Calu3 (cell line): ENCODE measurements at places on chromosomes 13 and 19.

DNA sequence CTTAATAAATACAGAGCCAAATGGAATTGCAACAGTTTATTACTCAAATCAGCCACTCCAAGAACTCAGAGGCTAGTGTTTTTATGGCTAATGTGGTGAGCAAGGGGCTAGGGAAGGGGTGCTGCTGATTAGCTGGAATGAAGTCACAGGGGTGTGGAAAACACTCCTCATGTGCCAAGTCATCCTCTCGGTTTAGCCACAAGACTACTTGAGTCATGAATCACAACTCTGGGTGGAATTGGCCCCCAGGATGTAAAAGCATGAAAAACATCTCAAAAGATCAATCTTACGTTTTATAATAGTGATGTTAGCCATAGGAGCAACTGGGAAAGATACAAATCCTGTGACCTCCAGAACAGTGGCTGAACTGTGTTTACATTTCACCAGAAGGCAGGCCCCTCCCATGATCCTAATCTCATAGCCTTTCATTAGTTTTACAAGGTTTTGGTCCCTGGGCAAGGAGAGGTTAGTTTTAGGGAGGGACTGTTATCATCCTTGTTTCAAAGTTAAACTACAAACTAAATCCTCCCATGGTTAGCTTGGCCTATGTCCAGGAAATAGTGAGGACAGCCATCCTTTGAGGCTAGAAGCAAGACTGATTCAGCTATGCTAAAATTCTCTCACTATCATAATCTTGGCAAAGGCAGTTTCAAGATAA lies 2020.1 kb upstream of the PCDH20 start:
- DNase-seq, result peak; percentile 0

GRCh38 chr19:49746206-49746958 lies 16.7 kb downstream of the TSKS start:
- no peak for DNase-seq

DNA sequence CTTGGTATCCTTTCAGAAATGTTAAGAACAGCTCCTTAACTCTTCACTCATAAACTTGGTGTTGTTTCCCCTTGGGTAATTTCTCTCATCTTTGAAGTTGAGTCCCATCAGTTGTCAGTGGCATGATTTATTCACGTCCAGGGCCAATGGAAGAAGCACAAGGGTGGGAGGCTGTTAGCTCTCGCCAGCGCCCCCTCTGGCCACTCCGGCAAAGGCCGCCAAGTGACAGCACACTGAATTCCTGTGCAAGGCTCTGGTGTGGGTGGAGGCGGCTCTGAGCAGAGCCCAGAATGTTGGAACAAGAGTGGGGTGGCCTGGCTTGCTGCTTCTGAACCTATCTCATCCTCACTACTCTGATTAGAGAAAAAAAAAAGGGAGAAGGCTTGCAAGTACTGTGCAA lies 13.1 kb upstream of the MEDAG start:
- peak; percentile 51 for DNase-seq

DNA sequence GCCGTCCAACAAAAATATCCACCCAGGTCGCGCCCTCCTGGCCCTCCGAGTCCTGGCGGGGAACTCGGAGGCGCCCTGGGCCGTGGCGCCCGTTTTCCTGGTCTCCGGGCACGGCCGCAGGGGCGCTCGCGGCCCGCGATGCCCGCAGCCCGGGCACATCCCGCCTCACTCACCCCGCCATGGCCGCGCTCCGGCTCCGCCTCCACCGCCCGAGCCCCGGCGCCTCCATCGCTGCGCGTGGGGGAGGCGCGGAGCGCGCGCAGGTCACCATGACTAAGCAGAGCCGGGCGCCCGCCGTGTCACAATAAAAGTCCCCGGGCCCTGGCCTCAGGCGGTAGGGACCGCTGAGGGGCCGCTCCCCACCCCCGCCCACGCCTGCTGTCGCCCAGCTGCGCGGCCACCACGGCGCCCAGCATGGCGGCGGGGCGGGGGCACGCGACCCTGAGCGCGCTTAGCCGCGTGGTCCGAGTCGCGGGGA lies 593 bp downstream of the KEAP1 start:
- peak; percentile 90 for DNase-seq

- DNase-seq, result peak; percentile 48
Observed at GRCh38 chr13:32650705-32651311, 64.6 kb downstream of the PDS5B start.

DNA sequence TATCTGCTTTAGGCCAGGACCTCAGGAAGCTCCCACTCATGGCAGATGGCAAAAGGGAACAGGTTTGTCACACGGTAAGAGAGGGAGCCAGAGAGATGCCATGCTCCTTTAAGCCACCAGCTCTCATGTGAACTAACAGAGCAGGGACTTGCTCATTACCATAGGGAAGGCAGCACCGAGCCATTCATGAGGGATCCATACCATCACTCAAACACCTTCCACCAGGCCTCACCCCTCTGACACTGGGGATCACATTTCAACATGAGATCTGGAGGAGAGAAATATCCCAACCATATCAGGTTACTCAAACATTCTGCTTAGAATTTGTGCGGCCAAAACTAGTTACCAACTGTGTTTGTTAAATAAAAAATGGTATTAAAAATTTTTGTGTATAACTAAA lies 427.0 kb downstream of the UQCRFS1 start:
- no peak for DNase-seq

GRCh38 chr13:84867246-84867645 lies 932.0 kb downstream of the SLITRK6 start:
- DNase-seq, result no peak

- no peak for DNase-seq
Observed at GRCh38 chr13:42750794-42751193, 30.6 kb upstream of the FAM216B start.

DNA sequence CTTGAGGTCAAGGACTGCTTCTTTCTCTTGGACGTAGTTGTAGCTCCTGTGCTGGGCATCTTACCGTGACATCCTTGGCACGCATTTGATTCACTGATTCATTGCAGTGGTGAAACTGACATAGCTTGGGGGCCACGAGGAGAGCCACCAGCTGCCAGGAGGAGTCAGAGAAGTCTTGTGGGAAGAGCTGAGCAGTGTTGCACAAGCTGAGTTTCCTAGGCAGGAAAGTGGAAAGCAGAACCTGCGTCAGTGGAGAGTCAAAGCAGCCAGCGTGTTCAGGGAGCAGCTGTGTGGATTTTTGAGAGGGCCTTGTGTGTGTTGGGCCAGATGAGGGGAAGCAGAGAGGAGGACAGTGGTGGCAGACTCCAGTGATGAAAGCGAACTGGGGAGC lies 5.3 kb upstream of the GPR183 start:
- DNase-seq, result no peak

GRCh38 chr13:94031609-94032008 lies 447.9 kb downstream of the DCT start:
- no peak for DNase-seq

DNA sequence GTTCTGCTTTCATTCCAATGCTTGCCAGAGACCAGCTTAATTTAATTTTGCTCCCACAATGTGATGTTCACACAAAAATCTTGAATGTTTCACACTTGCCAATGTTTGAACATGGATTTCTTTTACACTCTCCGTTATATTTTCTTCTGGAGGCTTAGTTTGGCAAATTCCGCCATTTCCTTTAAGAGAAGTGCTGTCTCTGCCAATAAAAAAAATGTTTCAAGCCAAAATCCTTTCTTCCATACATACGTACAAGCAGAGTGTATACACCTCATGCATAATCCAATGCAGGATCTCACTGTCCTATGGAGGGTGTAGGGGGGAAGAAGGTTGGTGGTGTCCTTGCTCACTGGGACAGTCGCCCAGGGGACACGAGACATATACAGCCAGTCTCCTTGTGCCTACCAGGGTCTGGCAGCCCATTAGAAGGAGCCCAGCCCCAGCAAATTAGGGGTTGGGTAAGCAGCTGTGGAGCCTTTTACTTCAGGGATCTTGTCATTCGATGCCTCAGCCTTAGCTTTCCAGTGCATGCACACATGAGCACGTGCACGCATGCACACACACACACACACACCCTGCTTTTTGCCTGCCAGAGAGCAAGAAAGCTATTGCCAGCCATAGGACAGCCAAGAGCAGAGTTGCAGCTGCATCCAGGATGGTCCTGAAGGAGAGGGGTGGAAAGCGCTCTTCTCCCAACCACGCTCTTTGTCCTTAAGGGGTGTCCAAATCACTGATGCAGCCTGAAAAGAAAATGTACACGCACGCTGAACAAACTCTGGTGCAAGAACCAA lies 208.3 kb downstream of the FOXO1 start:
- no peak for DNase-seq

GRCh38 chr19:10518444-10519361 lies 1.5 kb upstream of the S1PR5 start:
- DNase-seq, result no peak

GRCh38 chr19:57233207-57233606 lies 2.4 kb downstream of the AURKC start:
- DNase-seq, result no peak

- no peak for DNase-seq
Observed at GRCh38 chr19:46116121-46116520, 8.4 kb downstream of the IGFL3 start.

- no peak for DNase-seq
Observed at GRCh38 chr19:30255791-30256495, 116.2 kb upstream of the ZNF536 start.

DNA sequence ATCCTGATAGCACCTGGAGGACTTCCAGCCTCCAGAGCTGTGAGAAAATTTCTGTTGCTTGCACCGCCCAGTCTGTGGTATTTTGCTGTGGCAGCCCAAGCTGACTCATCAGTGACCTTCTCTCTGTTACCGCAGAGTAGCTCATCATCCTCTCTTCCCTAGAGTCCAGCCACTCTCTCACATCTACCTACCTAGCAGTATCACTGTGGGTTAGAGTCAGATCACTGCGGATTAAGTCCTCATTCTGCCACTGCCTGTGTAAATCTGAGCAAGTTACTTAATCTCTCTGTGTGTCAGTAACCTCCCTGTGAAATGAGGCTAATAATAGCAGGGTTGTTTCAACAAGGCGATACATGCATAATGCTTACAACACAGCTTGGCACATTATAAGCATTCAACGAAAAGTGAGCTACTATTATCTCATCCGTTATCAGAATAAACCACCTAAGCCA lies 40.3 kb upstream of the USPL1 start:
- DNase-seq, result no peak

DNA sequence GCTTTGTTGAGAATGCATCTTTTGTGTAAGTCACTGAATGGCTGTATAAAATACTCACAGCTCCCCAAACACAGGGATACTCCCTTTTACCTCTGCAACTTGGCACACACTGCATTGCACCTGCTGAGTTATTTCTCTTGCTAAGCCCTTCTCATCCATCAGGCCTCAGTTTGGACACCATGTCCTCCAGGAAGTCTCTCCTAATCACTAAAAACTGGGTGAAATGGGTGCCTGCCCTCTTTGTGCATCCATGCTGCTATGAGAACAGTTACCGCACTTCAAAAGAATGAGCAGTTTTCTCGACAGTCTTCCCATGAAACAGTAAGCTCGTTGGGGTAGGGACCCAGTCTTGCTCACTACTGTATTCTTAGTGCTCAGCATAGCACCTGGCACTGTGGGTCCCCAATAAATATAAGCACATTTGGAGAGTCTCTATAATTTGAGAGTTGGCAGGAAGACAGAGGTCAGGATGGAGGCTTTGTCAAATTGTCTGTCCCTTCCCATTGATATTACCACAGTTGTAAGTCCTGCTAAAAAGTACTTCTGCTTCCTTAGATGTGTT lies 4.6 kb upstream of the SLC25A30 start:
- no peak for DNase-seq

DNA sequence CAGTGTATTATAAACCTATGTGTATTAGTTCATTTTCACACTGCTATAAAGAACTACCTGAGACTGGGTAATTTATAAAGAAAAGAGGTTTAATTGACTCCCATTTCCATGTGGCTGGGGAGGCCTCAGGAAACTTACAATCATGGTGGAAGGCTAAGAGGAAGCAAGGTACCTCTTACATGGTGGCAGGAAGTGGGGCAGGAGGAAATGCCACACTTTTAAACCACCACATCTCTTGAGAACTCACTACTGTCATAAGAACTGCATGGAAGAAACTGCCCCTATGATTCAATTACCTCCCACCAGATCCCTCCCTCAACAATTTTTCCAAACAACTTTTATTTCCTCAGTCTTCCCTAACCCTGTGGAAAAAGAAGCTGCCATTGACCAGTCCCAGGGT lies 14.5 kb upstream of the TPP2 start:
- no peak for DNase-seq

GRCh38 chr13:23411706-23412105 lies 21.8 kb downstream of the SACS start:
- no peak for DNase-seq

DNA sequence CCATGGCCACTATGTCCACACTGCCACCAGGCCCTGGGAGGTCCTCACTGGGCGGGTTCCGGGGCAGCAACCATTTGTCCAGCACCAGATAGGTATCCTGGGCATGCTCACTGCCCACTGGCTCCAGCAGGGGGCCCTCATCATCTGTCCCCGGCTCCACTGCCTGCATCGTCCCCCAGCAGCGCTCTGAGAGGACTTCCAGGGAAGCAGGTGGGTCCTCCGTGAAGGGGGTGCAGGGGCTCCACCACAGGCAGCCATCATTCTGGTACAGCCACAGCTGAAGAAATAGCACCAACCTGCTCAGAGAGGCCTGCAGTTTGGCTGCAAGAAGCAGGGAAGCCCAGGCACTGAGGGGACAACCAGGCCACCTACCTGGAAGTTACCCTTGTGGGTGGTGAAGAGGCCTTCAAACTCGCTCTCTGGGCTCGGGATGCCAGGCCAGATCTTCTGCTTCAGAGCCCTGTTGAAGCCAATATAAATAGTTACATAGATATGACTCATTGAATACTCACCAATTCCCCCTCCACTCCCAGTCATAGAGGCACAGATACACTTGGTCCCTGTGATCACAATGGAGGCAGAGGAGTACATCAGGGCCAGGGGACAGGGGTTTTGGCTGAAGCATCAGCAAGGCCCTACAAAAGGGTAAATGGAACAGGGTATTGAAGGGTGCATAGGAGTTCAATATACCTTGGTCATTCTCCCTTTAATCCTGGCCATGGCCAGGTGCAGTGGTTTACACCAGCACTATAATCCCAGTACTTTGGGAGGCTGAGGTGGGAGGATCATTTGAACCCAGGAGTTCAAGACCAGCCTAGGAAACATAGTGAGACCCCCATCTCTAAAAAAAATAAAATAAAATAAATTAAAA lies 4.1 kb downstream of the SWSAP1 start:
- peak; percentile 45 for DNase-seq

DNA sequence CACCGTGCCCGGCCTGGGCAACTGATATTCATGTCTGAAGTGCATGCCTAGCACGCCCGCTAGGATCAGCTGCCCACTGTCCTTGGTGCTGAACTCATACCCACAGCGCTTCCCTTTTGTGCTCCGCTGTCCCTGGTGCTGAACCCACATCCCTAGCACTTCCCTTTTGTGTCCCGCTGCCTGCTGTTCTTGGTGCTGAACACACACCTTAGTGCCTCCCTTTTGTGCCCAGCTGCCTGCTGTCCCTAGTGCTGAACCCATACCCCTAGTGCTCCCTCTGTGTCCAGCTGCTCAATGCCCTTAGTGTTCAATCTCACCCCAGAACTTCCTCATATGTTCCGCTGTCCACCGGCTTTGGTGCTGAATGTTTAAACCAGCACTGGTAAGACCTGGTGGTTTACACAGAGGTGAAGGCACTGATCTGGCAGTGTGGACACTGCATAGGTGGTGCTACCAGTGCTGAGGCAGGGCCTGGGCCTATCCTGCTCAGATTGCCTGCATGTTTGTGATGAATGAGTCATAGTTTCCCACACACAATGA lies 26.3 kb upstream of the SIGLEC11 start:
- DNase-seq, result peak; percentile 80

- no peak for DNase-seq
Observed at GRCh38 chr19:17529239-17530158, 18.1 kb downstream of the PGLS start.

GRCh38 chr13:79631051-79631659 lies 150.2 kb downstream of the NDFIP2 start:
- DNase-seq, result peak; percentile 17

- no peak for DNase-seq
Observed at GRCh38 chr13:40656358-40656757, 10.1 kb downstream of the FOXO1 start.
